ENCODE measurements at places on chromosomes 3 and 15.

DNA sequence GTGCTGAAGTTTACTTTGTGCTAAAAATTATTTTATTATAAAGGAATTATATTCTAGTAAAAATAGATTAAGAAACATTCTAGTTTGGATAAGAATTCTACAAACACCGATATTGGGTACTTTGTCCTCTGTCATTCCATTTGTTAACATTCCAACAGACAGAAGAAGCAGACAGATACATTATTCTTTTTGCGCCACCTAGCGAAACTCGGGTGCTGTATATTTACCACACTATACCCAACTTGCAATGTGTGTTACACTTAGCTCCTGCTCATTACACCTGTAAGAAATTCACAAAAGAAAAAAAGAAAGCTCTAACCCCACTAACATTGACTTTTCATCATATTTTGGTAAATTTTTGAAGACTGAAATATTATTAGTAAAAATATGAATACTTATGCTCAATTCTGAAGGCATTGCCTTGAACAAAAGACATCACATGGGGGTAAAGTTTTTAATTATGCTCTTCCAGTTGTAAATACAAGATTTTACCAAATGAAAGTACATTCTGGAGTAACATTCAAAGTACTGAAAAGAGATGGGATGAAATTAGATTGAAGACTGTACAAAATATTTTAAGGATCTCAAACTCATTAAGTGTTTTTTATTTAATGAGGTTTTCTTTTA lies 136.5 kb upstream of the MLF1 start:
- DNase-seq = peak; percentile 47

GRCh38 chr3:131038326-131038725 lies 11.6 kb downstream of the NEK11 start:
- DNase-seq = no peak

- DNase-seq = no peak
Measured at GRCh38 chr3:188261011-188261410, 107.1 kb downstream of the LPP start.

- DNase-seq = no peak
Measured at GRCh38 chr15:29986946-29987345, 95.8 kb upstream of the GOLGA8J start.

- no peak for DNase-seq
Measured at GRCh38 chr3:88434001-88434400, 284.2 kb downstream of the C3orf38 start.

GRCh38 chr15:73019601-73020146 lies 32.6 kb upstream of the NEO1 start:
- DNase-seq = no peak

DNA sequence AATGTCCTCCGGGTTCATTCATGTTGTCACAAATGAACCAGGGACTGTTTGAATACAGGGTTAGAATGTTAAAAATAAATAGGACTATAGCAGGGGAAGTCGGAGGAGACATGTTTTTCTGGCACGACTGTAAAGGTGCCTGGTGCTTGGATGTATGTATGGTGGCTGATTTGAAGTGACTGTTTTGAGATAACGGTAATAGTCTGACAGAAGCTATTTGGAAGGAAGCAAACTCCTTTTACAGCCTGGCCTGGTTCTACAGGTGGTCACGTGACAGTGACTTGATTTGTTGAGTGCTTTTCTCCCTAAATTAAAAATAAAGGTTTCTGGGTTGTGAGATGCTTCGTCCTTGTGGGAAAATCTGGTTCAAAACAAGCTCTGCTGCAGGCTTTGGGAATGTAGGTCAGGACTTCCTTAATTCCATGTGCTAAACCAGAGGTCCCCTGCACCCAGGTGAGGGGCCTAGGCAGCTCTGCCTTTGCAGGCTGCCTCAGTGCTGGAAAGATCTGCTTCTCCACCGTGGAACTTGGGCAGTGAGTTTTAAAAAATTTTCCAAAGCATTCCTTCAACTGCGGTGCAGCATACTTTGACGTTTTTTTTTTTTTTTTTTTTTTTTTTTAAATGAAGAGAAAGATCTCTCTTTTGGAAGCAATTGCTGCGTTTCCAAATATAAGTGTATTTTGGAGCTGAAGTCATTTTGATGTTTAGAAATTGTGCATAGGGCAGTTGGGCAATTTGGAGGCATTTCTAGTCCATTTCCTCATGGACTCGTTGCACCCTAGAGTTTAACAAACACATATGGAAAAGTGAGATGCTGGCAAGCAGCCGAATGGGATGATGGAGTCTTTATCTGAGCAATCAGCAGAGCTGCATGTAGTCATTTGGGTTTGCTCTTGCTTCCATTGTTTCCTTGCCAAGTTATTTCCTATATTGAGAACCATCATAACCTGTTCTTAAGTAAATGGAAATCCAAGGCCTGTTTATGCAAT lies 30.9 kb downstream of the ITPR1 start:
- no peak for DNase-seq

GRCh38 chr3:117191245-117191644 lies 481.7 kb downstream of the TUSC7 start:
- DNase-seq = no peak

DNA sequence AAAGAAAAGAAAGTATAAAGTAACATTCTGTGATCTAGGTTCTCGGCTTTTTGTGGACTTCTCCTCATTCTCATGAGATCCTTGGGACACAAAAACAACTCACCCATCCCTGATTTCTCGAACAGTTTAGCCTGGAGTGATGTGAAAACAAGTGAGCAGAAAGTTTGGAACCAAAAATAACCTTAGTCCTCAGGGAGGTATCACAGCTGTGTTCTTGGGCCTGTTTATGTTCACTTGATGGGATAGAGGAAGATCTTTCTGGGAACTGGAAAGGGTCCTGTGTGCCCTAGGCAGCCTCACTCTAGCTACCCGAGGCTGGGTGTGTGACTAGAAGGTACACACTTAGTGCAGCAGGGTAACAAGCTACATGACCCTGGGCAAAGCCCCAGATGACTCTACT lies 308.8 kb upstream of the PDZRN3 start:
- no peak for DNase-seq

- DNase-seq = no peak
Measured at GRCh38 chr15:50344006-50344464, 11.0 kb downstream of the GABPB1 start.

GRCh38 chr3:31449318-31449717 lies 83.4 kb upstream of the STT3B start:
- DNase-seq = no peak

GRCh38 chr3:8482960-8483665 lies 18.5 kb upstream of the LMCD1 start:
- no peak for DNase-seq

DNA sequence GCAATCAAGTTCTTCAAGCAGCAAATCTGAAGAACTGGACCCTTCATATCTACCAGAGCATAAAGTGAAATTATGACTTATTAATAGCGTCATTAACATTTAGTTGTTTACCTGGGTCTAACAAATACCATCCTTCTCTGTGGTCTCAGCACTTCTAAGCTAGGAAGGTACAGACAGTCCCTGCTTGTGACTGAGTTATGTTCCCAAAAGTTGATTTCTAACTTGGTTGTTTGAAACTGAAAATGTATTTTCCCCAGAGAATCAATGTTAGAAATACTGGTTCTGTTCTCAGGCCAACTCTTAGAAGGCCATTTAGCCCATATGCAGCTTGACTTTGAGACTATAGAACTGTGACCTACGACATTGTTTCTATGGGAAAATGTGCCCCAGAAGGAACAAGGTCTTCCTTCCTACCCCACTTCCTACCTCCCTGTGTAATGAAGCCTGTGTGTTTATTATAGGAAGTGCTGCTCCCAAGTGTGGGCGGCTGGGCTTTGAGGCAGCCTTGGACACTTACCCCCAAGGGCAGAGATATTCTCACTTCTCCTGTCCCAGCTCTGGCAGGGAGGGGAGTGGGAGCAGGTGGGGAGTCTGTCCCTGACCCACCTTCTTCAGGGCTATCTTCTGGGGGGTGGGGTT lies 12.2 kb upstream of the MAPK6 start:
- no peak for DNase-seq

DNA sequence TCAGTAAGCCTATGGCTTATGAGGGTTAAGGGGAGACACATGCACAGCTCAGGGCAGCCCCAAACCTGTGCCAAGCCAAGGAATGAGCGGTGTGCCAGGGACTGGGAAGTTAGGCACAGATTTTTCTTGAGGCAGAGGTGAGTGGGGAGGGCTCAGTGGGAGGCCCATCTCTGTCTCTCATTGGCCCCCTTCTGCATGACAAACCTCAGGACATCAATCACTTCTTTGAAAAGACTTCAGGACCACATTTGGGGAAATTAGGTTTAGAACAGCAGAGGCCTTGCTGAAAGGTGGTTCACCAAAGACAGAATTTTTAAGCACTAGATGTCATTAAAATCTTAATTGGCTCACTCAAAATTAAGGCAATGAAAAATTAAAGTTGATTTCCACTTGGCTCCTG lies 57.2 kb downstream of the RAB11A start:
- DNase-seq = peak; percentile 18

DNA sequence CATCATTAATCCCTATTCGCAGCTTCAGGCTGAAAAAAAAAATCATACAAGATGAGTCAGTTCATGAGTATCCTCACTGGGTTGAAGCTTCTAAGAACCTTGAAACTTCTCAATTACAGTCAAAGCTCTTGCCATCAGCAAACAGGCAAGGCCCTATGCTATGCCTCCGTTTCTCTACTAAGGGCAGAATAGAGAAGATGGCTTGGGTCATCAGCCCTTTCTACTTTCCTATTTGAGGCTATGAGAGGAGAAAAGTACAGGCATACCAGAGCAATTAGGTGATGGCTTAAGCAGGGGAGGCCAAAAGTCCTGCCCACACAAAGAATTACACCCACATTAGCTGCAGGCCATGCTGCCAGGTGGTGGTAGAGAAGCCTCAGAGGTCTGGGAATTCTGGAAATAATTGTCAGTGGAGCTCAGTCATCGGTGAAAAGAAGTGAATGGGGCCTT lies 89.0 kb downstream of the MRPL46 start:
- DNase-seq = no peak

GRCh38 chr3:180911876-180912303 lies 580 bp upstream of the FXR1 start:
- DNase-seq = no peak

- no peak for DNase-seq
Measured at GRCh38 chr3:139676108-139676507, 1.7 kb downstream of the NMNAT3 start.

- DNase-seq = no peak
Measured at GRCh38 chr15:70215951-70216350, 118.2 kb upstream of the TLE3 start.

- peak; percentile 54 for DNase-seq
Measured at GRCh38 chr3:24773798-24774197, 279.1 kb upstream of the THRB start.

DNA sequence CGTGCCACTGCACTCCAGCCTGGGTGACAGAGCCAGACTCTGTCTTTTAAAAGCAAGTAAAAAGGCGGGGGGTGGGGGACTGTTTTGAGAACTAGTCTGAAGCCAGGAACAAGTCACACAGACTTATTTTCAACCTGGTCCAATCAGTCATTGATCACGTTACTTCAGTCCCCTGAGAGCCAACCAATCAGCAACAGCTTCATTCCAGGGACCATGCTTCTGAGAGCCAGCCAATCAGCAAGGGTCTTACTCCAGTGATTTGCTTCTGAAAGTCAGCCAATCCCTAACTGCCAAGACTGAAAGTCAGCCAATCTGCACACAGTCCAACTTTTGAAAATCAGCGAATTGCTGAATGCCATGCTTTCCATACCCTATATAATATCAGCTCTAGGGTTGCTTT lies 48.6 kb upstream of the C15orf39 start:
- DNase-seq = peak; percentile 32

- no peak for DNase-seq
Measured at GRCh38 chr15:25659251-25659650, 203.9 kb downstream of the ATP10A start.

DNA sequence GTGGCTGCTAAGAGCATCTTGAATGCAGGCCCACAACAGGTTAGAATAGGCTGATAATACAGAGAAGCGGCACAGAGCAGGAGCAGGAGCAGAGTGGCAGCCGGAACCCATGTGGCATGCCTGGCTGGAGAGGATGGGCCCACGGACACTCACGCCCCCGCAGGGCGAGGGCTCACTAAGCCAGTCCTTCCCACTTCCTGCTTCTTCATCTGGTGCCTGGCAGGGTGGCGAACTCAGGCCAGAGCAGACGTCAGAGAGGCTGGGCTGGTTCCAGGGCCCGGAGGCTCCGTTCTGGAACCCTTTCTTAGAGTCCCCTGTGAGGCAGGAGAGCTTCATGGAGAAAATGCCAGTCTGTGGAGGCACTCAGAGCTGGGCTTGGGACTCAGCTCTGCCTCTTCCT lies 195.1 kb downstream of the NTRK3 start:
- no peak for DNase-seq

DNA sequence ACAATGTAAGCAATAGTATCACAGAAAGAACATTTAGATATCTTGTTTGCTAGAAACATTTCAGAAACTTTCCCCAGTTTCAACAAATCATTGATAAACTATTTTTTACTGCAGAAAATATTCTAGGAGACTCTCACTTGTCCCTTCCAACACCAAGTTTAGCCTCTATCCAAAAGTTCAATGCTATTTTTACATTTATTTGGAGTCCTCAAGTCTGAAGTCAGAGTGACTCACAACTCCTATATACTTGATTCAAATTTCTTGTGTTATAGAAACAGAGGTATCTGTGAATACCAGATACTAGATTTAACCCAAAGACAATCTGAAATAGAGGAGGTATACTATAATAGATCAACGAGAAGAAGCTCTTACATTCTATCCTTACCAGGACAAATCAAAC lies 49.6 kb downstream of the RFX7 start:
- no peak for DNase-seq

GRCh38 chr3:192870822-192871221 lies 46.8 kb downstream of the MB21D2 start:
- DNase-seq = no peak

DNA sequence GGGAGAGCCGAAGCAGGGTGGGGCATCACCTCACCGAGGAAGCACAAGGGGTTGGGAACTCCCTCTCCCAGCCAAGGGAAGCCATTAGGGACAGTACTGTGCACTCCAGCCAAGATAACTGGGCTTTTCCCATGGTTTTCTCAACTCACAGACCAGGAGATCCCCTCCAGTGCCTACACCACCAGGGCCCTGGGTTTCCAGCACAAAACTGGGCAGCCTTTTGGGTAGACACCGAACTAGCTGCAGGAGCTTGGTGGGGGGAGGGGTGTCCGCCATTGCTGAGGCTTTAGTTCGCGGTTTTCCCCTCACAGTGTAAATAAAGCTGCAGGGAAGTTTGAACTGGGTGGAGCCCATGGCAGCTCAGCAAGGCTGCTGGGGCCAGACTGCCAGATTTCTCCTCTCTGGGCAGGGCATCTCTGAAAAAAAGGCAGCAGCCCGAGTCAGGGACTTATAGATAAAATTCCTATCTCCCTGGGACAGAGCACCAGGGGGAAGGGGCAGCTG lies 129.6 kb upstream of the LMCD1 start:
- peak; percentile 31 for DNase-seq

- DNase-seq = peak; percentile 9
Measured at GRCh38 chr3:141382571-141382970, 14.3 kb downstream of the ZBTB38 start.

DNA sequence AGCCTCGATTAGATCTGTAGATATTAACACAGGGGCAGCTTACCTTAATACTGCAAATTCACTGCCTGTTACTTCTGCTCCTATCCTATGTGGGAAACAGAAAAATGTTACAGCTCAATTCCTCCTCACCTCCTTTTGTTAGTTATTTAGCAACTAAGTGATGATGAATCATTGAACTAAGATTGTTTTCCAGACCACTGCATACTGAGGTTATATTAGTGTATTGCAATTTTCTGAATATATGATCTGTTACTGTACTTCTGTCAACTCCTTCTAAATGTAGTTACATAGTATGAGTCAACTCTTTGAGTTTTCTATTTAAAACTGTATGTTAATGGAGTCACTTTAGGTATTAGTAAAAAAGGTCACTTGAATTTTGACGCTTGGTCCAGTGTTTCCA lies 331.5 kb upstream of the SLCO3A1 start:
- DNase-seq = no peak

GRCh38 chr15:47652328-47652727 lies 65.0 kb upstream of the SEMA6D start:
- DNase-seq = no peak

Measured in ELF-1 (cell line).